Upper lobe of right lung (tissue), 1 donor: ENCODE measurements at places on chromosomes 6 and 20. TPM values are rescaled to one million over a fixed set of nuclear protein-coding genes. Genes with fewer than 3 reads are reported as not detected.

Gene FOXC1
- total RNA-seq, result 4.9 TPM

Gene GSTA2
- total RNA-seq, result not detected

Gene MLN
- total RNA-seq, result not detected

Gene IL17A
- not detected for total RNA-seq

DNA sequence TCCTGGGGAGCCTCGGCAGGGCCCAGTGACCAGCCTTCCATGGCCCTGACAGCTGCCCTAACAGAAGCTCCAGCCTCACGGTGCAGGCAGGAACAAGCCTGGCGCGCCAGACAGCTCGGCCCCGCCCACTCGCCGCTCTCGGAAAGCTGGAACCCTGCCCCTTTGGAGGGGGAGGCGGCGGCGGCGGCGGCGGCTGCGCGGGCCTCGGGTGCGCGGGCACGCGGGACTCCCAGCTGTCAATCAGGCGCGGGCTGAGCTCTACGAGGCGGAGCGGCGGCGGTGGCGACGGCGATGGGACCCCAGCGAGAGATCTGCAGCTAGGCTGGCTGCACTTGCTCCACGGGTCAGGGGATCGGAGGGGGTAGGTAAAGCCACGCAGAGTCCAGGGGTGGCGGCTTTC lies at the start of gene NRSN1:
Gene NRSN1 (plus strand): TSS at position 236 of the 400 bp plus-strand sequence. CDS start 8,113 bp downstream, outside the sequence.
- no peaks in the 10 kb centered on the region for H3K4me1 ChIP-seq
- no peak within 1 kb of the TSS for H3K4me3 ChIP-seq
- peaks cover 23% of the 10 kb centered on the region for H3K27me3 ChIP-seq
- no peak for DNase-seq
- H3K27ac ChIP-seq, result no peak within 1 kb of the TSS

DNA sequence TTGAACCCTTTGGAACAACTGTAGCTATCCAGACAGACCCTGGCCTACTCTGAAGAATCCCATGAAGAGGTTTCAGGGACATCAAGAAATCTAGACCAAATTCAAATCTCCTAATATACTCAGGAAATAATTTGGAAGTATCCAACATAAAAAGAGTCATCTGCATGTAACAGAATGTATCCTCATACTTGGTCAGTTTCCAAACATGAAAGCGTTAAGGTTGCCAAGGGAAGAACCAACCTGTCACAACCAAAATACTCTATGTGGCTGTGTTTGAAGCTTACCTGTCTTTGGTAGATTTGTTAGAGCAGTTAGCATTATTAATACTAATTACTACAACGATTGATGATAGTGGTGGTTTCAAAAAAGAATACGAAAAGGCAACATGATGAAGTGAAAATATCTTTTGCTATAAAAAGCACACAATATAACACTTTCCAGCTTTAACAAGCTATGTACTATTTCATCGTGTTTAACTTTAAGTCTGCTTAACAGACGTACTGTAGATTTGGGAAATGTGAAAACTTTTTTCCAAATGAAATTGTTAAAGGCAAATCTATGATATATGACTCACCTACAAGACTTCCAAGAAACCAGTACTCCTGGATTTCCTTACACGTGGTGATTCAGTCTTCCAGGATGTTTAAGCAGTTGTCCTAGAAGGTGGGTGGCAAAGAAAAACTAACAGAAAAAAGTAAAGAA lies 46.6 kb upstream of the ENPP1 start:
- DNase-seq, result no peak
- H3K4me1 ChIP-seq, result no peaks in the 10 kb centered on the region
- H3K36me3 ChIP-seq, result no peaks in the 10 kb centered on the region
- H3K4me3 ChIP-seq, result no peak overlapping the region
- H3K27me3 ChIP-seq, result no peaks in the 10 kb centered on the region

DNA sequence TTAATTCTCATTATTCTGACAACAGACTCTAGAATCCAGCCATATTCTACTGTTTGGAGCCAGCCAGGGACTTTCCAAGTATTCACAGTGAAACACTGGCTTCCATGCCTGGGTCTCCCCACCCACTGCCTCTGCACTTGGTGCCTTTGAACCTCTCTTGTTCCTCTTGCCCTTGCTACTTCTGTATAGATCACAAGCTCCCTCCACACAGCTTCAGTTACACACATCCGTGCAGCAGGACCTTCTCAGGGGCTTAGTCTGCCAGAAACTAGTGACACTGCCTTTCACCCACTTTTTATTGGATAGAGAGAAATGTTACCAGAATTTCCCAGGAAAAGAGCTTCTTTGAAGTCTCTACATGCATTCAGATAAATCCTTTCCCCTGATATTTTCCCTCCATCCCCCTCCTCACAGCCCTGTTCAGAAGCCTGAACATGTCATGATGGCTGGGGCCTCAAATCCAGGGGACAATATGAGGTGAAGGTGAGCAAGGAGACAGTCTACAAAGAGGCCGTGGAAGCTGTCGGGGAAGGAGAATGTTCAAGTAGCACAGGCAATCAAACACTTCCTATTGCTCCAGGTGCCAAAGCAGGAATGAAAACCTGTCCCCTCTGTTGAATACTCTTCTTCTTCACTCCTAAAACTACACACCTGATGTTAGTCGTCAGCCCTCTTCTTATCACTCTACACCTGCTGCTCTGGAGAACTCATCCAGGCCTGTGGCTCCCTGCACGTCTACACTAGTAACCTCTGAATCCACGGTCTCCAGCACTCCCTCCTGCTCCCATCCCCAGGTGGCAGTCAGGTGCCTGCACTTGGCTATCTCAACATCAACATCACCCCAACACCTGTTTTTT lies 20.2 kb upstream of the HLA-DOA start:
- H3K27me3 ChIP-seq, result no peaks in the 10 kb centered on the region
- peak overlapping the region; percentile 89 for H3K27ac ChIP-seq
- peaks cover 7% of the 10 kb centered on the region for H3K4me1 ChIP-seq
- no peak overlapping the region for H3K4me3 ChIP-seq
- DNase-seq, result no peak

DNA sequence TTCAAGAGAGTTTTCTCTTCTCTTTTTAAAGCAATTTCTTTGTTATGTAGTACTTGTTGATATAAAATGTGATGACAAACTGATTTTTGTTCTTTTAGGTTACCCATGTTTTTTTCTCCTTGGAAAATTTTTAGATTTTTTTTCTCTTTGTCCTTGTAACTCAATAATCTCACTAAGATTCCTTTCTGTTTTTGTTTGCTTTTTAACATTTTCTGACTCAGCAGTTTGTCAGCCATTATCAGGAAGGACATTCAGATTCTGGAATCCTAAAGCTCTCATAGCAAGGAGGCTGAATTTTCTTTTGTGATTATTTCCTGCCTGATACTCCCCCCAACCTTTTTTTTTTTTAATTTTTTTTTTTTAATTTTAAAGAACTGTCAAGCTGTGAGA lies 75.2 kb upstream of the CITED2 start:
- H3K4me3 ChIP-seq, result no peak overlapping the region
- no peak for DNase-seq
- no peak overlapping the region for H3K27ac ChIP-seq
- no peaks in the 10 kb centered on the region for H3K36me3 ChIP-seq

- H3K4me3 ChIP-seq, result no peak overlapping the region
- H3K27ac ChIP-seq, result no peak overlapping the region
- no peaks in the 10 kb centered on the region for H3K36me3 ChIP-seq
- H3K27me3 ChIP-seq, result no peaks in the 10 kb centered on the region
- no peaks in the 10 kb centered on the region for H3K4me1 ChIP-seq
Measured at GRCh38 chr20:23663180-23663579, 25.4 kb upstream of the CST3 start.

DNA sequence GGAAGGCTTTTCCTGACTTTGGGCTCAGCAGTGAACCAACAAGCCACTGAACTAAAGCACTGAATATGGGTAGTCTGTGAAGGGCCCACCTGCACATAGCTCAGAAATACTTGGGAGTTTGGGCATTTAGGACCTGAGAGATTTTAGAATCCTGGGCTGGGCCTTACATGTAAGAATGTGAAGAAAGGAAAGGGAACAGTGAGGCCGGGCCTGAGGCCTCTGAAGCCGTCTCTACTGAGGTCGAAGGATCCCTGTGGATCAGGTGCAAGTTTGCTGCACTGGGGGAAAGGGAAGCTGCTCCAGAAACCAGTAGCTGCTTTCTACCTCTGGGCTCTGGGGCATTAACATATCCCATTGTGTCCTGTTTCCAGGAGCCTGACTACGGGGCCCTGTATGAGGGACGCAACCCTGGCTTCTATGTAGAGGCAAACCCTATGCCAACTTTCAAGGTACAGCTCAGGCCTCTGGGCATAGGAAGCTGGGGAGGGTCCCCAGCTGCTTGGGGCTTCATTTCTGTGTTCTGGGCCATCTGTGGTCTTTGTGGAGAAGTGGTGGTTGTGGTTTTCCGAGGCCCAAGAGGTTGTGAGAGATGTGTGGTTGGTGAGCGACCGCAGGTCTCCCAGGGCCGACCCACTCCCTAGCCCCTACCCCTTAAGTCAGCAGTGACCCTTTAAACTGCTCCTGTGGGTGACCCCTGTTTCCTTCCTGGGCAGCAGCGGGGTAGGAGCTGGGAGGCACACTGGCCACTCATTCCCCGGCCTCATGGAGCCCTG lies 30.3 kb downstream of the PLCG1 start:
- peaks cover 96% of the 10 kb centered on the region for H3K36me3 ChIP-seq
- peak; percentile 32 for DNase-seq
- H3K27me3 ChIP-seq, result no peaks in the 10 kb centered on the region

- no peaks in the 10 kb centered on the region for H3K27me3 ChIP-seq
- DNase-seq, result no peak
- H3K27ac ChIP-seq, result no peak overlapping the region
- H3K4me1 ChIP-seq, result no peaks in the 10 kb centered on the region
- no peak overlapping the region for H3K4me3 ChIP-seq
Measured at GRCh38 chr6:48048451-48049146, 62.4 kb downstream of the PTCHD4 start.

DNA sequence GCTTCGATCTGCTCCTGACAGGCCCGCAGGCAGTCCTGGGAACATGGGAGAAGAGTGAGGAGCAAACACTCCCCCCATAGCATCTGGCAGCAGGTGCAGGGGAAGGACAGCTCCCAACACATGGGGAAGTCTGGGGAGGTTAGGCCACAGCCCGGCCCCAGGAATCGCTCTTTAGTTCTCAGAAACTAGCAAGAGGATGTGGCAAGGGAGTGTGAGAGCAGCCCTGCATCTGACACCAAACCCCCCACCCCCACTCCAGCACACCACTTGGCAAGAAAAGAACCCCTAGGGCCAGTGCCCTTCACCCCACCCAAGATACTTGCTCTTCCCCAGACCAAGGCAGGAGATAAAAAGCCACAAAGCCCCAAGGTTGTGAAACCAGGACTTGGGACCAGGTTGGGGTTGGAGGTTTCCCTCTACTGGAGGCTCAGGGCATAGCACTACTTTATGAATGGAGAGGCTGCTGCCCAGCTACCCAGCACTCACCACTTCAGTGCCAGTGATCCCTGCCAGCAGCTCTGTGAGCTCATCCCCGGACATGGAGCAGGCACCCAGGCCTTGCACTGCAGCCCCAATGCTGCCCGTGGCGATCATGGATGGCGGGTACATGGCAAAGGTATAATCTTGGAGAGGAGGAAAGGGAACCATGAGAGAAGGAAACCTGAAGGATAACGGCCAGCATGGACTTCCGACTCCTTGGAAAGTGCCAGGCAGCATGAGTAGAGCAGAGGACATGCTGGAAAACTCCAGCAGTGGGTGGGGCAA lies 5.4 kb downstream of the CCND3 start:
- H3K27ac ChIP-seq, result peak overlapping the region; percentile 84
- H3K4me1 ChIP-seq, result peaks cover 62% of the 10 kb centered on the region
- peaks cover 49% of the 10 kb centered on the region for H3K36me3 ChIP-seq
- no peaks in the 10 kb centered on the region for H3K27me3 ChIP-seq

- DNase-seq, result no peak
- no peaks in the 10 kb centered on the region for H3K27me3 ChIP-seq
- H3K27ac ChIP-seq, result no peak overlapping the region
- no peaks in the 10 kb centered on the region for H3K36me3 ChIP-seq
- no peak overlapping the region for H3K4me3 ChIP-seq
Measured at GRCh38 chr6:147065786-147066185, 138.4 kb upstream of the STXBP5 start.

- no peak for DNase-seq
- peaks cover 4% of the 10 kb centered on the region for H3K4me1 ChIP-seq
- H3K36me3 ChIP-seq, result no peaks in the 10 kb centered on the region
- H3K27me3 ChIP-seq, result no peaks in the 10 kb centered on the region
- no peak overlapping the region for H3K27ac ChIP-seq
- no peak overlapping the region for H3K4me3 ChIP-seq
Measured at GRCh38 chr20:6635034-6635736, 132.3 kb upstream of the BMP2 start.

DNA sequence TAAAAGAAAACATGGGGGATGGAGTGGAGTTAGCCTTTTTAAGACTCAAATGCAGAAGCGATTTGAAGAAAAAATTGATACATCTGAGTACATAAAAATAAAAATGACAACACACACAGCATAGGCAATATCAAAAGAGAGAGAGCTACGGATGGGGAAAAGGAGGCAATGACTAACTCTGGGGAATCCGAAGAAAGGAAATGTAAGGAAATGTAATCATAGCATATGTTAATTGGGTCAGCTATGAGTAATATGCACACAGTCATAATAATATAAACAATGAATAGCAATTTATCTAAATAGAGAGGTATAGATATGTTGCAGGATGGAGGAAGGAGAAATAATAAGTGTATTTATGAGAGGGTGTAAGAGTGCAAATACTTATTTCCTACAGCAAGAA lies 83.4 kb downstream of the NOL4L start:
- no peak overlapping the region for H3K4me3 ChIP-seq
- H3K36me3 ChIP-seq, result no peaks in the 10 kb centered on the region
- H3K4me1 ChIP-seq, result no peaks in the 10 kb centered on the region
- DNase-seq, result no peak
- no peak overlapping the region for H3K27ac ChIP-seq

DNA sequence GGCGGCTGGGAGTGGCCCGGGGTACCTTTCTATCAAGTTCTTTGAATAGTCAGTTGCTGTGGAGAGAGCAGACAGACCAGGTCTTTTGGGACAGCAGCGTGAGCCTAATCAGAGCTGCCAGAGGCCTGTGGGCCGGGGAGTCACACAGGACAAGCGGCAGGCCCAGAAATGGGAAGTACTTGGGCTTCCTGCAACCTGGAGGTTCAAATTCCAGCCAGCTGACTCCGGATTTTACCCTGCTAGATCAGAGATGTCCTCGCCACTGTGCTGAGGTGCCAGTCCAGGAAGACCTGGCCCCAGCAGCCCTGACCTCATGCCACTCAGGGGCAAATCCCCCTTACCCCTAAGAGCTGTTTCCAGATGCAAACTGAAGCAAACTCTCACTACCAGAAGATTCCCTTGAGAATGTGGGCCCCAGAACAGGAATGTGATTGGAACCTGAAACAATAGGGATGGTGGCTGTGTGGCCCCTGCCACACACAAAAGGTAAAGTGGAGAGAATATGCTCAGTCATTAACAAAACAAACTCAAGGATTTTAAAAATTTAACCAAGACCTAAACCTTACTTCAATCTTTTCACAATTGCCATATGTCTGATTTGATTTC lies 9.7 kb downstream of the BEND3 start:
- H3K36me3 ChIP-seq, result no peaks in the 10 kb centered on the region
- H3K27ac ChIP-seq, result no peak overlapping the region
- no peak overlapping the region for H3K4me3 ChIP-seq

DNA sequence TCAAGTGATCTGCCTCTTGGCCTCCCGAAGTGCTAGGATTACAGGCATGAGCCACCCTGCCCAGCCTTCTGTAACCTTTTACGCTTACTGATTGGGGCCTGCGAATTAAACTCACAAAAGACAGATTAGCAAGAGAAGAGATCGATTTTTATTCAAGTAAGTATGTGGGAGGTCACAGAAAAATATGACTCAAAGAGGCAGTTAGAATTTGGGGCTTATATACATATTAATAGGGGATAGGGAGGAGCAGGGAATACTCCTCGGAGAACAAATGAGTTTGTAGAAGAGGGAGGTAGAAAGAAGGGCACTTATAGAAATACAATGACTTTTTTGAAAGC lies 78.9 kb downstream of the CD24 start:
- H3K4me1 ChIP-seq, result no peaks in the 10 kb centered on the region
- H3K27ac ChIP-seq, result no peak overlapping the region
- H3K4me3 ChIP-seq, result no peak overlapping the region
- DNase-seq, result no peak
